ENCODE measurements at places on chromosomes 12 and 14.

- DNase-seq = no peak
Observed at GRCh38 chr12:123743002-123743401, 19.1 kb upstream of the DNAH10 start.

DNA sequence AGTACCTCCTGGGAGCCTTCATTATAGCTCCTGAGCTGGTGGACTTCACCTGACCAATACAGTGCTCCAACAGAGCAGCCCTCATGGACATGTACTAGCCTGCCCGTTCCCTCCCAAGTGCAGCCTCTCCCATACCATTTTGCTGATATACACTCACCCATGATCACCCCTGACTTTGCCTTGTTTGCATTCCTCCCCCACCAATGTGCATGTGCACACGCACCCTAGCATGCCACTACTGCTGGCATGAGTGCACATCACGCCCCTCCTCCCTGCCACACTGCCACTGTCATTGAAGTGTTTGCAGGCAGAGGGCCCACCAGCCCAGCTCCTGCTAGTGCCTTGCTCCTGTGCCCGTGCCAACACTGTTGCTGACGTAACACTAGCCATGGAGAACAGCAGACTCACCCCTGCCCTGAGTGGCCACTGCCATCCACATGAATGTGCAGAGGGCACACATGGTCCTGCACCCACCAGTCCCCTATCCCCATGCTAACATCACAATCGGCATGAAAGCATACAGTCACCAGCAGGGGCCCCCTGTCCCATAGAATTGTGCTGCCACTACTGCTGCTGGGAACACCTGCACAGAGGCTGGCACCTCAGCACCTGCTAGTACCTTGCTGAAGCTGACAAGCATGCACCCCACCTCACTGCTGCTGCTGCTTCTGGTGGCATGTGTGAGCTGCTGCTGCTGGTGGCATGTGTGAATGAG, 110.3 kb downstream of the SINHCAF start:
- DNase-seq = no peak

- peak; percentile 99 for DNase-seq
Observed at GRCh38 chr14:61525293-61526011, 169.9 kb upstream of the HIF1A start.

DNA sequence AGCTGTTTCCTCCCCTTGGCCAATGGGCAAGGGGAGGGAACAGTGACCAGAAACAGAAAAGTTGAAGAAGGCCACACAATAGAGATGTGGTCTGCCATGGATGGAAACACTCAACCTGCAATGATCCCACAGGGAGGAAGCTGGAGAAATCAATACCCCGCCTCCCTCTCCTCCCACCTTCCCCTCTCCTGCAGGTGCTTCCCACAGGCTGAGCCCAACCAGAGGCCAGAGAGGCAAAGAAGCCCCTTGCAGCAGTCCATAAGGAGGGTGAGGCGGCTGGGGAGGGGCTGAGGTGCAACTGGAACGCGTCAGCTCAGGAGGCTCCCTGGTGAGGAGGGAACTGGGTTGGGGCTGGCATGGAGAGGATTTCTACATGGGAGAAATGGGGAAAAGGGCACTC, 84.0 kb downstream of the RNF34 start:
- no peak for DNase-seq

DNA sequence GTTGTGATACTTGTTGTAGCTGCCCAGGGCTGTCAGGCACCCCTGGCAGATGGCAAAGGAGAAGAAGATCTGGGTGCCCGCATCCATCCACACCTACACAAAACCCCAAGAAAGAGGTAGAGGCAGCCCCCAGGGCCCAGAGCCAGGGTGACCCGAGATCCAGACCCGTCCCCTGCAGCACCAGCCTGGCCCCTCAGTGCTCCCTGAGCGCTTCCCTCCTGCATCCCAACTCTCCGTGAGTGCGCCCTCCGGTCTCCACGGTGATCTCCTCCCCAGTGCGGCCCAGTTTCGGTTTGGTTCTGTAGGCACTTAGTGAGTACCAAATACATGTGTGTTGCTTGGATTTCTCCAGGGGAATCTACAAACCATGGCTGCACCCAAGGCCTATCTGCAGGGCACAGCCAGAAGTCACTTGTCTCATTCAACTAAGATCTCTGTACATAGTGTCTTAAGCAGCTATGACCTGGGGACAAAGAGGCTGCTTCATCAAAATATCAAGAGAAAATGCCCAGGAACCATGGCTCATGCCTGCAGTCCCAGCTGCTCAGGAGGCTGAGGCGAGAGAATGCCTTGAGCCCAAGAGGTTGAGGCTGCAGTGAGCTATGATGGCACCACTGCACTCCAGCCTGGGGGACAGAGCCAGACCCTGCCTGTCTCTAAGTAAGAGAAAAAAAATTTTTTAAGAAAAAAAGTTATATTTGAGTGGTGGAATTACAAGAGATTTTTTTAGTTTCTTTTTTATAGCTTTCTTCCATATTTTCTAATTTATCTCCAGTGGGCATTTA, 15.9 kb downstream of the SLC6A12 start:
- DNase-seq = no peak

DNA sequence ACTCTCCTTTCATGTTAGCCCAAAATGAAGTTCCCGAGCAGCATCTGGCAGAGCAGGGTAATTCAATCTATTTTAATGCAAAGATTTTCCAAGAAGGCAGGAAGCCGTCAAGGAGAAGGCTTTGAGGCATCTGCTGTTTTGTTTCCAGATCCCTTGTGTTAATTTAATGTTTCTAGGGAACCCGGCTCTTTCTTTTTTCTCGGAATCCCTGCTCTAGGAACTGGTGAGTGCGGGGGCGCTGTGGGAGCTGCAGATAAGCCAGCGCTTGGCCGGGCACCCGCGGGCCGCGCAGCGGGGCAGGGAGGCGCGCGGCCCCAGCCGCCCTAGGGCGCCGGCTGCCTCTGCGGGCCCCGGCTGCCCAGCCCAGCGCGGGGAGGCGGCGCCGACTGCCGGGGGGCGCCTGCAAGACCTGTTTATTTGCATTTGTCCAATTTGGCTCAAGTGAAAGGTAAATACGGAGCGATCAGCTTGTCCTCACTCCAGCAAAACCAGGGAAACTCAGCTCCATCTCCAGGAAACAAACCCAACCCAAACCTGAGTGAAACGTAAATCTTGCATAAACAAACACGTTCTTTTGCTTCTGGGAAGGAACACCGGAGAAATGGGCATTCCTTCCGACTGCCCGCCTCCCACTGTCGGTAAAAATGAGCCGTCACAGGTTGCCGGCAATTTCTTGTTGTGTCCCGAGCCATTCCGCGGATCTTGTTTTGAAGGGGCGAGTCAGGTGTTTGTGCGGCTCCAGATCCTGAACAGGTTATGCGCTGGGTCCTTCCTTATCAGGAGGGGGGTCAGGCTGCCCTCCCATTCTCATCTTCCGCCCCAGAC, 65.1 kb downstream of the CRADD start:
- DNase-seq = peak; percentile 81

- no peak for DNase-seq
Observed at GRCh38 chr14:77116172-77116817, 18.2 kb downstream of the CIPC start.

DNA sequence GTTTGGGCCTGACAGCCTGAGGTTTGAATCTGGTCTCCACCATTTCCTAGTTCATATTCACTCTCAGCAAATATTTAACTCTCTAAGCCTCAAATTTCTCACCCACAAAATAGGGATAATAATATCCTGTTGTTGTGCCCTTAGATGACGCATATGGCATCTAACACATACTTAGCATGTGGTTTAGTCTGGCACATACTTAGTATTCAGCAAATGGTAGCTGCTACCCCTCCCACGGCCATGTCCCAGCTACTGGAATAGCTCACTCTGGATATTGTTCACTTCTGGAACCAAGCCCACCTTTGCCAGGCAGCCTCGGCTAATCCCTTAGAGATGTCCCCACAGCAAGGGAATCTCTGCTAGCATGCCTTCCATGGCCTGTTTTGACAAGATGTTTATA, 53.3 kb downstream of the BICD1 start:
- DNase-seq = no peak

GRCh38 chr12:119659289-119659897, 8.5 kb upstream of the PRKAB1 start:
- no peak for DNase-seq

DNA sequence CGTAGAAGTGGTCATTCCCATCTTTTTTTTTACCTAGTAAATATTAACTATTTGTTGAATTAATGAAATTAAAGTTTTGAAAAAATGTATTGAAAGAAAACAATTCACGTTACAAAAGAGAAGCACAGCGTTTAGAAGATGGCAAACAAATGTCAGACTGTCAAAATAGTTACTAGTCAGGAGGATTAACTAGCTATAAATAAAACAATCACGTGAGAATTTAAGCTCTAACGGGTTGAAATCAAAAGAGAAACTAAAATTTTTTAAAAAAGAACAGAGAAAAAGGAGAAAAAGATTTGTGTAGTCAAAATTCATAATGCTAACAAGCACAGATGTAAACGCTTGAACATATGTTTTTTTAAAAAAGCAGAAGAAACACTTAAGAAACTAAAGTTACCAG, 26.4 kb downstream of the DDHD1 start:
- no peak for DNase-seq

Data from renal cortical epithelial cell (primary cell).